ENCODE measurements at places on chromosomes 7 and 10. TPM values are rescaled to one million over a fixed set of nuclear protein-coding genes. Genes with fewer than 3 reads are reported as not detected.
A peak's percentile ranks its signal among the peaks of the same experiment; 100 is the strongest.

The BTBD16 gene
- not detected for total RNA-seq

The HOXA9 gene
- total RNA-seq: 1.8 TPM

The CARD11 gene
- total RNA-seq: 4.5 TPM

DNA sequence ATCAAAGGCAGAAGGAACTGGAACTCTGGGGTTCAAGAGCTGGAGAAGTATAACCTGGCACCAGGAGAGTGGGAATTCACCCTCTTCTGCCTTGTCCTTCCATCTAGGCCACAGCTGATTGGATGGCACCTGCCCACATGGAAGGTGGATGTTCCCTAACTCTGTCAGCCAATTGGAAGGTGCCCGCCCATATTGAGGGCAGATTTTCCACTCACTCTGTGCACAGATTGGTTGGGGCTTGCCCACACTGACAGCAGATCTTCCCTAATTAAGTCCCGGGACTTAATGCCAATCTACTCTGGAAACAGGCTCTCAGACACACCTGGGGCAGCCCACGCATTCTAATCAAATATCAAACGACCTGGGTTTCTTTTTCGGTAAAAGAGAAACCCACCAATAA, 1142.3 kb upstream of the CELF2 start:
- DNase-seq: peak; percentile 18

DNA sequence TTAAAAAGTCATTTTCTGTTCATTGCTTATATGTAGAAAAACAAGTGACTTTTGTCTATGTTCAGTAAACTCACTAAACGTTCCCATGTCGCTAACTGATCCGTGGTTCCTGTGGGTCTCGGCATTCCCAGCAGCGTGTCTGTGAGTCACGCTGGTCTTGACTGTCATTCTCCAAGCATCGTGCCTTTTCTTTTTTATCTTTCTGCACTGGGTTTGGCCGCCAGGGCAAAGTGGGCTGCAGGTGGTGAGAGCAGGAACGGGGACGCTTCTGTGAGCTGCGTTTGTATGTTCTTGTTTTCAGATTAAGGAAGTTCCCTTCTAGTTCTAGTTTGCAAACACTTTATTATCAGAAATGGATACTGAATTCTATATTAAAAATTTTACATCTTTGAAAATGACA, 6.8 kb upstream of the SCART1 start:
- DNase-seq: no peak

GRCh38 chr10:123906884-123907652, 15.5 kb upstream of the CPXM2 start:
- no peak for DNase-seq

DNA sequence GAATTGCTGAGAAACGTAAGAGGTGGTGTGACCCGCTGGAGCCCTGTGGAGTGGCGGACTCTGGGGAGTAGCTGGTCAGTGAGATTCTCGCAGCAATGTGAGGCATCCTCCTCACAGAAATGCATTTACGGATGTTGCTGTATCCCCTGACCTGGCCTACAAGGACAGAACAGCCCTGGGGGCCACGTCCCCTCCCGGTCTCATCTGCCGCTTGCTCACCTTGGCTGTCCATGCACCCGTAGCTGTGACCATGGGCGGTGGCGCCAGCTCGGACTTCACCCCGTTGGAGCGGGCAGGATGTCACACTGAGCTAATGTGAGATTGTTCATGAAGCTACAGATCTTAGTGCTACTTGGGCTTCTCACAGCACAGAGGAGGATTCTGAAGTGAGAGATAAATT, 193.8 kb downstream of the EBF3 start:
- DNase-seq: no peak

GRCh38 chr10:33106767-33107166, 148.7 kb upstream of the ITGB1 start:
- no peak for DNase-seq

- no peak for DNase-seq
Measured at GRCh38 chr10:131249955-131250344, 61.6 kb downstream of the TCERG1L start.

- DNase-seq: peak; percentile 65
Measured at GRCh38 chr7:117087639-117088396, 134.5 kb downstream of the ST7 start.
